ENCODE measurements at places on chromosomes 4 and X. TPM values are rescaled to one million over a fixed set of nuclear protein-coding genes. Genes with fewer than 3 reads are reported as not detected.

DNA sequence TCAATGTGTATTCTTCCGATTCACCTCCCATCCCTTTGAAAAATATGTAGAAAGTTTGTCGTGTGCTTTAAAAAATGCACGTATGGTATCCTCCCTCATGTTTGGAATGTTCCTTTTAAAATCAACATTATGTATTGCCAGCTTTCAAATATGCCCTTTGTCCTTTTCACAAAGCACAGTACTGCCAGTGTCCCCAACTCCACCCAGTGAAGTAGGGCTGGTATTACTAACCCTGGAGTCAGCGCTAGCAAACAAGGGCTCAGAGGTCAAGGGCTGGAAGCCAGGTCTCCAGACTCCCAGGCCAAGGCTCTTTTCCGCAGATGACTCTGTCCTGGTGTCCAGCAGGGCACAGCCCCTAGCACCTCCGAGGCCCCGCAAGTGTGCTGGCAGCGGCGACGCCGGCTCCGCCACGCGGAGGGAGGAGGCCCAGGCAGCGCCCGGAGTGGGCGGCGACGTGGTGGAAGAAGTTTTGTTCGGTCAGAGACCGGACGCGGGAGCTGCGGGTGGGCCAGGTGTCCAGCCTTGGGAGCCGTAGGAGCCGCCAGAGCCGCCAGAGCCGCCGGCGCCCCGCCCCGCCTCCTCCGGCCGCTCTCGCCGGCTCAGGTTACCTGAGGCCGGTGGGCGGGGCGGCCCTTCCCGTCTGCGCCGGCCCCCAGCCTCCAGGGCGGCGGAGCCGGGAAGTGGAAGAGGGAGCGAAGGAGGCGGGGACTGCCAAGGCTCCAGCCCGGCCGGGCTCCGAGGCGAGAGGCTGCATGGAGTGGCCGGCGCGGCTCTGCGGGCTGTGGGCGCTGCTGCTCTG lies at the start of gene IL13RA1:
Gene IL13RA1 (plus strand): TSS at position 720 of the 799 bp plus-strand sequence. CDS start 33 bp downstream, at position 753.
- peak; percentile 94 for DNase-seq
- H3K27me3 ChIP-seq = no peaks in the 10 kb centered on the region
- H3K36me3 ChIP-seq = no peaks in the 10 kb centered on the region
- peaks cover 48% of the 10 kb centered on the region for H3K4me1 ChIP-seq
- H3K4me3 ChIP-seq = peak within 1 kb of the TSS; percentile 81

DNA sequence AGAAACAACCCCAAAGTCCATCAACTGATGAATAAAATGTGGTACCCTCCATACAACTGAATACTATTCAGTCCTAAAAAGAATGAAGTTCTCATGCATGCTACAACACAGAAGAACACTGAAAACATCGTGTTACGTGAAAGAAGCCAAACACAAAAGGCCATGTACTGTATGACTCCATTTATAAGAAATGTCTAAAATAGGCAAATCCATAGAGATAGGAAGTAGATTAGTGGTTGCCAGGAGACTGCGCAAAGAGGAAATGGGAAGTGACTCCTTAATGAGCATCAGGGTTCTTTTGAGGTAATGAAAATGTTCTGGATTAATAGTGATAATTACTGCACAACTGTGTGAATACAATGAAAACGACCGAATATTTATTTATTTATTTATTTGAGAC lies 23.4 kb downstream of the FBXW7 start:
- H3K4me3 ChIP-seq = no peak overlapping the region
- DNase-seq = no peak
- H3K27me3 ChIP-seq = no peaks in the 10 kb centered on the region
- H3K27ac ChIP-seq = no peak overlapping the region
- peaks cover 21% of the 10 kb centered on the region for H3K4me1 ChIP-seq

DNA sequence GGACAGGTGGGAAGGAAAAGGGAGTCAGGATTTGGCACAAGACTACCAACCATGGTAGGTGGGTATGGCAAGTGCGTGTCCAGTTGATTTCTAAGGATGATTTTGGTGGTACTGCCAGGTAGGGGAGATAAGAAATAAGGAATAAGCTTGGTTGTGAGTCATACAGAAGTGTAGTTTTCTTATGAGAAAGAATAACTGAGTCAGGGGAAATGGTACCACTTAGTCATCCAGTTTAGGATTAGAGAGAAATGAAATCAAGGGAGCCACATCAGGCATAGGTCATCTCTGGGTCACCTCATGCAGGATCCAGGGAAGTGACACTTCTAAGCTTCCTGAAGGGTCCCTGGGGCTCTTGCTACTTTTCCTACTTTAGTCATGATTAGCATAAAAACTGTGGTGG lies 107.1 kb upstream of the C1GALT1C1 start:
- H3K36me3 ChIP-seq = no peaks in the 10 kb centered on the region
- H3K27me3 ChIP-seq = no peaks in the 10 kb centered on the region
- no peak overlapping the region for H3K4me3 ChIP-seq

DNA sequence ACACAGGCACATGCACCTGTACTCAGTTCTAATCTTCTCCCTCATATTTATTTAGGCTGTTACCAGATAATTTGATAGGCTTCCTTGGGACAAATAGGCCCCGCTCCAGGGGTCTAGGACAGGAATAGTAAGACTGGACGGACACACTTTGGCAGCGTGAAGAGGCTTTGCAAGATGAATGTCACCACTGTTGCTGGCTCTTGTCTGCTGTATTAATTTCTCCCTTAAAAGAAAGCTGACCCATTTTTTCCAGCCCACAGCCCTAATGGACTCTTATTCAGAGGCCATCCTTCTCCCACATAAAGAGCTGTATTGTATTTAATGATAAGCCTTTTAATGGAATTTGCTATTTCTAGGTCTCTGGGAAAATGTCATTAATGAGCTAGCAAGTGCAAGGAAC lies 18.0 kb downstream of the FAM184B start:
- H3K4me3 ChIP-seq = no peak overlapping the region
- no peak overlapping the region for H3K27ac ChIP-seq
- no peaks in the 10 kb centered on the region for H3K36me3 ChIP-seq
- H3K27me3 ChIP-seq = peaks cover 7% of the 10 kb centered on the region
- DNase-seq = no peak

DNA sequence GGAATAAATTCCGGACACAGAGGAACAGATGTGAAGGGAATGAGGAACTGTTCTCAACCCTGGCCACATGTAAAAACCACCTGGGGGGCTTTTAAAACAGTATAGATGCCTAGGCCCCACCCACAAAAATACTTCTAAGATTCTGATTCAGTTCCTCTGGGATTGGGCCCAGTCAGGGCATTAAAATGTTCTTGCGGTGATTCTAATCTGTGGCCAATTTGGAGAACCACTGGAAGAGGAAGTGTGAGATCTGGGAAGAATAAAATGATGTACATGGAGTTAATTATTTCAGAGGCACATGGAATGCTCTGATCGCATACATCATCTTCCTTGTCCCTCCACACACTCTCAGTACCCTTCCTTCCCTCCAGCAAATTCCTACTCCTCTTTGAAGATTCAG lies 192.2 kb downstream of the APBB2 start:
- H3K27me3 ChIP-seq = no peaks in the 10 kb centered on the region
- H3K4me1 ChIP-seq = no peaks in the 10 kb centered on the region
- H3K4me3 ChIP-seq = no peak overlapping the region
- no peak for DNase-seq

Gene RAB41
- total RNA-seq = not detected

Gene SPANXD
- total RNA-seq = not detected

Gene MCTS1
- 43.8 TPM for total RNA-seq

Gene AP1S2
- 79.7 TPM for total RNA-seq
